ENCODE measurements at places on chromosomes 2 and 18. TPM values are rescaled to one million over a fixed set of nuclear protein-coding genes. Genes with fewer than 3 reads are reported as not detected.
A peak's percentile ranks its signal among the peaks of the same experiment; 100 is the strongest.

The TWIST2 gene
- total RNA-seq: 40.5 TPM

The MALL gene
- 10.4 TPM for total RNA-seq

The RAB6C gene
- 0.52 TPM for total RNA-seq

The ANKRD53 gene
- 4.7 TPM for total RNA-seq

The KIAA2012 gene
- not detected for total RNA-seq

The GNLY gene
- 5.6 TPM for total RNA-seq

DNA sequence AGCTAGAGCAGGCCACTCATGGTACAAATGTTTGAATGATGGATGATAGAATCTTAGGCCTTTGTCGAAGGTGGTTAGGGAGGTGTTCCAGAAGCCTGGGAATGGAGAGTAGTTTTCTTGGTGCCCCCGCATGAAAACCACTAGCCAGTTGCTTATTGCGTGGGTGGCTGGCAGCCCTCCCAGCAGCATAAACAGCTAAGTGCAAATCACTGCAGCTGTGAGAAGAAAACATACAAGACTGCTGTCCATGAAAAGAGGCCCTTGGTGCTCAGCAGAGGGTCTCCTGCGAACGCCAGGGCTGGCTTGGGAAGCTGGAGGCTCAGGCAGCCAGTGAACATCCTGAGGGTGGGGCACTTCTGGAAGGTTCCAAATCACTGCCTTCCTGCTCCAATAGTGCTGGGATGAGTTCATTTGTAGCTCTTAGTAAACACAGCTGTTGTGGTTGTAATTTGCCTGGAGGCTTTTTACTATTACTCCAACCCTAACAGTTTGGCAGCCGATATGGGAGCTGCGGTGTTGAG, 118.8 kb downstream of the MGAT5 start:
- DNase-seq: no peak

- DNase-seq: no peak
These were observed 5.2 kb downstream of the EML6 start for GRCh38 chr2:54728669-54729120.

- no peak for DNase-seq
These were observed 86.3 kb downstream of the CEP192 start for GRCh38 chr18:13077473-13077872.

GRCh38 chr2:134137182-134137611, 116.7 kb upstream of the MGAT5 start:
- DNase-seq: peak; percentile 51

DNA sequence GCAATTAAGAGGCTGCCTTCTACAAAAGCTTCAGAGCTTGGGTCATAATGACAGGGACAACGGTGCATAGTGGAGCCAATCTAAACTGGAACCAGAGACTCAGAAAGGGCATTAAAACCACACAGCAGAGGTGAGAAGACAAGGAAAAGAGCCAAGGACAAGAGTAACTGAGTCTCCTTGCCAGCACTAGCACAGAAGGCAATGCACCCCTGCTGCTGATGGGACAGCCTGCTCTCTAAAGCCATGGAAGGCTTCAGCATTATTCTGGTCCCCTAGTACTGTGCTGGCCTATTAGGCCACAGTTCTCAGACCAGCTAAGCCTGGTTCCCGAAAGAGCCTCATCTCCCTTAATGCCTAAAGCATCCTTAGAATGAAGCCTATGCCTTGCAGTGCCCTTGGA, 15.5 kb downstream of the MYO5B start:
- DNase-seq: no peak

GRCh38 chr2:231256494-231256893, 58.1 kb downstream of the ARMC9 start:
- no peak for DNase-seq

GRCh38 chr2:7774481-7774880, 857.3 kb downstream of the RNF144A start:
- DNase-seq: no peak

Data from body of pancreas (tissue), 4 donors.